ENCODE measurements at places on chromosomes 3 and 15. TPM values are rescaled to one million over a fixed set of nuclear protein-coding genes. Genes with fewer than 3 reads are reported as not detected.
A peak's percentile ranks its signal among the peaks of the same experiment; 100 is the strongest.

DNA sequence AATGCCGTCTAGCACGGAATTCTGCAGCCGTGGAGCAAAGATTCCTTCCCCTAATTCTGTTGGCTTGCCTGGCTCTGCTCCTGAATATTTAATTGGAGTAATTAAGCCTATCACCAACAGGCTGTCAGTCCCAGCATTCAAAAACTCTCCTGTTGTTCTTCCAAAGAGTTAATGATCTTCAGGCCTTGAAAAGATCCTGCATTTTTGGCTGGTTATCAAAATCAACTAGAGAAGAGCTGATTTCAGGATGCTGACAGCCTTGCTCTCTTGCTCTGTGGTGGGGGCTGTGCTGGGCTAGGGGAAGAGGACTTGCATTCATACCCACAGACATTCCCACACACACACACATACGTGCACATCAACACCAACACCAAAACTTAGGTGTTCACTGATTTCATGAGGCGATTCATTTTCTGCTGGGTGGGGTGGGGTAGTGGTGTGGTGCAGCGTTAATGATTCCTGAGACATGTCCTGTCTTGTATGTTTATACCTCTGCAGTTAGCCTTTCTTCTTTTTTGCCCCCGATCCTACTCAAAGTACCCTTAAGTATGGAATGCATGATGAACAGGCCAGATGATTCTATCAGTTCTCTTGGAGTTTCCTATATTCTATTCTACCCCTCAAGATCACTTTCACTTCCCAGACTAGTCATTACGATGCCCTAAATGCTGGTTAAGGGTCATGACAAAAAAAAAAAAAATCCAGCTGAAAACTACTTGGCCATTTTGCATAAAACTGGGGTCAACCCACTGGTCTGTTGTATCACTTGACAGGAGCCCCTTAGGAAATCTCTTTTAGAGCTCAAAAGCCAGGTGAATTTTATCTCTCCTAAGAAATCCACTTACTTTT lies 42.3 kb downstream of the CPN2 start:
- DNase-seq, result no peak

GRCh38 chr3:9214599-9214998 lies 34.8 kb downstream of the SRGAP3 start:
- no peak for DNase-seq

CHL1 gene
- 110 TPM for total RNA-seq

GRCh38 chr3:12835052-12835665 lies 6.2 kb downstream of the RPL32 start:
- no peak for DNase-seq

DNA sequence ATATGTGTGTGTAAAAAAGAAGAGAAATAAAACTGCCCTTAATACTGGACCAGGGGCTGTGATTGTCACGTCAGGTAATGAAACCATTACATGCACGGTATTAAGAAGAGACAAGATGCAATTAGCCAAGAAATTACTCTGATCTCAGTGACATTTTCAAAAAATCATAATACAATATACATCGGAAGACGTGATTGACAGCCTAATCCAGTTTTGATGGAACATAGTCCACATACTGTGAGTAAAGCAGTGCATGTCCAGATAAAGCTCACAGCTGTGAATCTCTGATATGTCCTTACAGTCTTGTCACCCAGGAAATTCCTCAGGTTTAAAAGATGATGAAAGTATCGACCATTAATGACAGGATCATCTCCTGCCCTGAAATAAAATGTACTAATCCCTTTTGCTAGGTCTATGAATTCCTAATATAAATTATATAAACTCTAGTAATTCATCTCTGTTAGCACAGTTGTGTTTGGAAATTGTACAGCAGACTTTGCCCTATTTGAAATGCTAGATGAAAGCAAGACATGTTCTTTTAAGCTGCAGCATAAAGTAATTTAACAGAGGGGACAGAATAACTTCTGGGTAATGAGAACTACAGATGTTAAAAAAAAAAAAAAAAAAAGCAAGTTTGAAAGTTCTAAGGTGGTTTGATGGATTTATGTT lies 119.5 kb upstream of the TMCO5A start:
- no peak for DNase-seq

MCCC1 gene
- total RNA-seq, result 4.6 TPM

- DNase-seq, result no peak
Measured at GRCh38 chr3:187136936-187137335, 2.4 kb downstream of the RPL39L start.

GRCh38 chr15:42401544-42402454 lies 42.5 kb downstream of the CAPN3 start:
- no peak for DNase-seq

C3orf52 gene
- total RNA-seq, result 2.9 TPM

UBA3 gene
- total RNA-seq, result 61.7 TPM

DNA sequence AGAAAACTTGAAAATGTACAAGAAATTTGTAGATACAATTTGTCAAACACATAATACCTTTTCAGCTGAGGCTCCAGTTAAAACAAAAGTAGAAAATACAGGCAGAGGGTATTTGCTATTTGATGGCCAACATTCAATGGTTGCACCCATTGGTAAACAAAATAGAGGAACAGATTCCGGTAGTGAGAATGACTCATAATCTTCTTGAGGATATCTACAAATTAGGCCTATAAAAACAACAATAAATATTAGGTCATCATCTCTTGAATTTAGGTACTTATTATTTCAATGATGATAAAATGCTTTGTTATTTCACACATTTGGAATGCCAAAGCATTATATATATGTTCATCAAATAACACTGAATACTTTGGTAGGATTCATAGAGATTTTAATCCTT lies 53.4 kb downstream of the DENND4A start:
- DNase-seq, result no peak

DNA sequence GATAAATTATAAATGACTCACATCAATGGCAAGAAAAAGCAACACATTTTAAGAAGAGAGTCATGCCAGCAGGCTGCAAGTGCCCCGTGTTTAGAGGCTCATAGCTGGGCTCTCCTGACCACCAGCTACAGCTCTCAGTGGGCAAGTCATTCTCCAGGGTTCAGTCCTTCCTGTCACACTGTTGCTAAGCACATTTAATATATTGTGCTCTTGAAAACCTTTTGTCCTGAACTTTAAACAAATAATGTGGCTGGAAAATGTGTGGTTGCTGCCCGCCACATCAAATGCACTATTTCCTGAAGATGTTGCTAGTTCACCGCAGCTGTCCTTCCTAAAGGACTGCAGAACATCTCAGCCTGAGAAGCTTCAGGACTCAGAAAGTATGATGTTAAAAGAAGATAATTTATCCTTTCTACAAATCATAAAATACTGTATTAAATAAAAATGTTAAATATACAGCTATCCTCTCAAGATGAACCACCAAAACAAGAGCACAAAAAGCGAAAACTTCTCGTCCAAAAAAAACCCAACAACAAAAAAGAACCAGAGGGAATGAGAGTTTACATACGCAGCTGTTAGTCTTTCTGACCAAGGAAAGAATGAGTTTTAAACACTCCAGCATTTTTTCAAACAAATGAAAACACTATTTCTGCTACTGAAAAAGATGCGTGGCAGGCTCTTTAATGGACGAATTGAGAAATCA lies 951 bp downstream of the TARS3 start:
- DNase-seq, result no peak

SOX14 gene
- total RNA-seq, result not detected

C3orf70 gene
- total RNA-seq, result not detected

IGSF10 gene
- total RNA-seq, result 0.15 TPM

DNA sequence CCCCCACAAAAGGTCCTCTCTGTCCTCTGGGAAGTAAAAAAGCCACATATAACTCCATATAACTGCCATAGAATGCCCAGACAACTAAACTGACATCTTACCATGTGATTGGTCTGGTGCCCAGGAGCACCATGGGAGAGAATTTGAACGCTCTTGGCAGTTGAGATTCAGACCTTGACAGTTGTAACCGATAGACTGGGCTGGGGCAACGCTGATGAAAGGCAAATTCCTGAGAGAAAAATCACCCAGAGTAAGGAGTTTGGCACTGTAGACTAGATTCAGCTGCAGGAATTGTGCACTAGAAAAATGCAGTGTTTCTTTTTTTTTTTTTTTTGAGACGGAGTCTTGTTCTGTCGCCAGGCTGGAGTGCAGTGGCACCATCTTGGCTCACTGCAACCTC lies 240.5 kb downstream of the SOX2 start:
- DNase-seq, result no peak

DNA sequence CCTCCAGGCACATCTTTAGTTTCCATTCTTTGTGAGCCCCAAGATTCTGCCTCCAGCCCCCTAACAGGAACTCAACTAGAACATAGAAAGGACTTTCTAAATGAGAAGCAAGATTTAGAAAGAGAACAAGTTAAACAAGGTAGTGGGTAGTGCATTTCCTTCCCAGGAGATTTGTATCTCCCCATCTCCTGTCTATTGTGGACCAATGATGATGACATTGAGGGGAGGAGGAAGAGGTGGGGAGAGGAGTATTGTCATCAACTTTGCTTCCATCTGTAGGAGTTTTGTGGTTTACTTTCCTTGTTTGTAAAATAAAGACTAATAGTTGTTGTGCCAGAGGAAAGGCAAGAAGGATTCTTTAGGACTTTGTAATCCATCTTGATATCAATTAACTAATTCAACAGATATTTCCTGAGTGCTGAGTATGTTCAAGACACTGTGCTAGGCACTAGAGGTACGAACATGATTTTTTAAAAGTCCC lies 235.3 kb upstream of the ROPN1 start:
- DNase-seq, result no peak

GRCh38 chr3:66039590-66039887 lies 821 bp upstream of the MAGI1 start:
- no peak for DNase-seq

CP gene
- 6.2 TPM for total RNA-seq

MYL3 gene
- not detected for total RNA-seq

DNA sequence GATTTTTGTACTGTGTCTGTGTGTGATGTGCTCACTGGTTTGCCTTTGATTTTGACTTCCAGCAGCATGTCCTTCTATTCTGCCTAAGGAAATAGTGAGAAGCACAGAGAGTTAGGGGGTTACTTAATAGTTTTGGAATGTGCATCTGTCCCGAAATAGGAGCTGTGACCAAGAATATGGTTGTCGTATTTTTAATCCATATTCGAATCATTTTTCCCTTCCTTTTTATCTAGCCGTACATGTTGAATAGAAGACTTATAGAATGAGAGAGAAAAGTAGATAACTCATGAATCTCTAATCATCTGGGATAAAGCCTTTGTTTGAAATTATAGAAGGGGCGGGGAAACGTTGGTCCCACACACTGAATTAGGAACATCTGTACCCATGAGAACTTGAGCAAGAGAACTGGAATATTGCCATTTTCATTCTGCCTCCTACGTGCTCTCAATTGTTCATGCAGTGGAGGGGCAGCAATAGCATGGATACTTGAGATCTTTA lies 23.6 kb downstream of the CRTC3 start:
- no peak for DNase-seq

GRCh38 chr3:136276049-136276755 lies 26.1 kb downstream of the PCCB start:
- DNase-seq, result no peak

DNA sequence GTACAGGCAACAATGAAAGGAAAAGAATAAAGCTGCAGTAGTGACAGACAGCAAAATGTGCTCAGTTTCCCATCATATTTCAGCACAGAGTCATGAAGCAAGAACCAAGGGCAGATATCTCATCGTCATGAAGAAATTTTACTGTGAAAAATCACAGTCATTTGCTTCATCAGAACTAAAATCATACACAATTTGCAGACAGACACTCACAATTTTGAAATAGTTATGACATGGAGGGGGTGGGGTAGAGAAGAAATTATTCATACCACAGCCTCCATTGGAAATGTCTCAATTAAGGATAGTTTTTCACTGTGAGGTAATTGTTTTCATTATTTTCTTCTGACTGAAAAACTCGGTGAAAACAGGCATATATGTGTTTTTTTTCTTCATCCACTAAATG lies 78.8 kb upstream of the CNTN3 start:
- no peak for DNase-seq

POMGNT2 gene
- 7.8 TPM for total RNA-seq

GRCh38 chr3:51828297-51828696 lies 33.1 kb upstream of the IQCF2 start:
- no peak for DNase-seq

- DNase-seq, result peak; percentile 29
Measured at GRCh38 chr3:51967384-51968169, at the start of gene PCBP4. PCBP4 (minus strand) TSS chr3:51967454; CDS start chr3:51961240, 6,214 bp downstream.

GRCh38 chr3:113441051-113441770 lies at the start of gene CFAP44:
CFAP44 (minus strand) TSS chr3:113441493; CDS start chr3:113433664, 7,829 bp downstream.
- no peak for DNase-seq

DNA sequence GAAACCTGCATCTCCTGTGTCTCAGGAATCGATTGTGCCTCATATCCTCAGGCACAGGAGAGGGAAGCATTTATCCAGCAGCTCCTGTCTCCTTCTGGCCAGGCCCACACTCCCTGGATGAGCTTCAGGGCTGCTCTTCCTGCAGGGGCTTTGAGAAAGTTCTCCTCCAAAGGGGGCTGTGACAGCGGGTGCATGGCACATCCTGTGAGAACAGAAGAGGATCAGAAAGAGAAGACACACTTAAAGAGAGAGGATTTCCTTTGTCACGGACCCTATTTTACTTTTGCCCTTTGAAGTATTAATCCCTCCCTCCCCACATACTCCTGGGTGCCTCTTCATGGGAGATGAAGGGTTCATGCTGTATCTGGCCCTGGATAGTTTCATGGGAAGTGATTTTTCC lies 46.0 kb downstream of the MFSD1 start:
- DNase-seq, result no peak

KCNMB3 gene
- total RNA-seq, result 0.92 TPM

Measured in NCI-H460 (cell line).